GM12892 (cell line): ENCODE measurements at places on chromosomes 3 and 15.

GRCh38 chr3:1092061-1092460 lies 763 bp upstream of the CNTN6 start:
- no peak for DNase-seq

- DNase-seq: no peak
Observed at GRCh38 chr3:133494469-133494868, 79.0 kb upstream of the CDV3 start.

DNA sequence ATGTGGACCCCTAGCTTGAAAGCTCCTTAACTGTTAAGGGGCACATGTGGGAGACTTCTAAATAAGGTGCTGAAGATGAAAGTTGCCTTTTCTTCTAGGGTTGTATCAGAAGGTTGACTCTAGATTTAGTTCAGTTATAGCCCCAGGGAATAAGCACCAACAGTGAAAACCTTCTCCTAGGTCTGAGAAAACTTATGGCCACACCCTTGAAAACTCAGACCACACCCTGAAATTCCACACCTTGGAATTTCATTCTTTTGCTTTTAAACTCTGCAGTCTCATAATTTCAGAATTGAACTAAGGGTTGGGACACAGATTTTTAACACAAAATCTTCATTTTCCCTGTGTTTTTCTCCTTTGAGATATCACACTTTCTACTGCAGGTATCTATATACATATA lies 355.8 kb upstream of the IL12A start:
- DNase-seq: no peak

GRCh38 chr3:15899388-15899787 lies 101.6 kb upstream of the ANKRD28 start:
- no peak for DNase-seq

DNA sequence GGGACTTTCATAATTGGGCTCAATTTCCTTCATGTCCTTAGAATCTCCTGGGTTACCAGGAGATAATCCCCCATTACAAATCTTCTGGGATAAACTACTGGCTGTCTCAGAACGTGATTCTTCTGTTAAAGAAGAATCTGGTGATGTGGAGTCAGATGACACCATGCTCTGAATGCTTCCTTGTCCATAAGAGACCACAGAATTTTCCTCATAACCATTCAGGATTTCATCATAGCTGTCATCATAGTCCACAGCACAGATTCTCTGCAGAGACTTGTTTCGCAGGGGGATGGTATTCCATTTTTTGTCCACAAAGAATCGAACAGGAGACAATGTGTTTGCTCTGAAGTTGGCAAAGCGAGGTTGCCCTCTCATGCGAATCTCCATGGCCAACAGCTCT lies 109.8 kb upstream of the TSPAN3 start:
- no peak for DNase-seq

DNA sequence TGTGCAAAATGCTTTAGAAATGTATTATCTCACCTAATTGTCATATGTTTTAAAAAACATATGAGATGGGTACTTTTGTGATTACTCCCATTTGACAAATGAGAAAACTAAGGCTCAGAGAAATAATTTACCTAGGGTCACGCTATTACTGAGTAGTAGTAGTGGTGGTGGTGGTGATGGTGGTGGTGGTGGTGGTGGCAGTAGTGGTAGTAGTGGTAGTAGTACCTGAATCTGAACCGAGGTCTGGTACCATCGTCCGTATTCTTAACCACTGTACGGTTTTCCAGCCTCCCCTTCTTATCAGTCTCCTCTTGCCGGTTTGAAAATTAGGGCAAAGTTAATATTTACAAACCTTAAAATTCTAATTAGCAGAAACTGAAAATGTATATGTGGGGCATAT lies 102.4 kb downstream of the KLHL25 start:
- no peak for DNase-seq
